ENCODE measurements at places on chromosomes 2 and 18.
A peak's percentile ranks its signal among the peaks of the same experiment; 100 is the strongest.

- DNase-seq: no peak
These were observed 5.0 kb upstream of the ALPK2 start for GRCh38 chr18:58633874-58634273.

- DNase-seq: no peak
These were observed 140.3 kb upstream of the DLX2 start for GRCh38 chr2:172242961-172243360.

GRCh38 chr2:129118296-129118695, 799.6 kb upstream of the HS6ST1 start:
- DNase-seq: no peak

- DNase-seq: no peak
These were observed 32.3 kb downstream of the NCK2 start for GRCh38 chr2:105777031-105777482.

- DNase-seq: peak; percentile 15
These were observed 39.9 kb upstream of the DARS1 start for GRCh38 chr2:136025057-136025973.

Measured in NCI-H187 (cell line).